ENCODE measurements at places on chromosomes 6 and 20.

GRCh38 chr6:165774903-165775601 lies 112.0 kb upstream of the PDE10A start:
- H3K4me3 ChIP-seq: peak overlapping the region; percentile 3
- H3K36me3 ChIP-seq: no peaks in the 10 kb centered on the region
- peak; percentile 40 for DNase-seq
- no peaks in the 10 kb centered on the region for H3K27me3 ChIP-seq

- H3K27ac ChIP-seq: no peak overlapping the region
- no peak for DNase-seq
- peaks cover 11% of the 10 kb centered on the region for H3K4me1 ChIP-seq
- no peak overlapping the region for H3K4me3 ChIP-seq
These were observed 27.4 kb downstream of the MUC22 start for GRCh38 chr6:31037682-31038081.

- peaks cover 23% of the 10 kb centered on the region for H3K36me3 ChIP-seq
- H3K27ac ChIP-seq: no peak overlapping the region
- H3K27me3 ChIP-seq: no peaks in the 10 kb centered on the region
- DNase-seq: no peak
These were observed 1.8 kb downstream of the RBCK1 start for GRCh38 chr20:409697-410559.

- no peak overlapping the region for H3K4me3 ChIP-seq
- no peak for DNase-seq
- H3K27me3 ChIP-seq: peaks cover 43% of the 10 kb centered on the region
- no peak overlapping the region for H3K27ac ChIP-seq
- H3K36me3 ChIP-seq: no peaks in the 10 kb centered on the region
- H3K4me1 ChIP-seq: no peaks in the 10 kb centered on the region
These were observed 85.4 kb upstream of the FOXQ1 start for GRCh38 chr6:1226277-1227099.

GRCh38 chr20:17965042-17965697 lies 3.4 kb downstream of the SNX5 start:
- peak overlapping the region; percentile 99 for H3K27ac ChIP-seq
- peak overlapping the region; percentile 95 for H3K4me3 ChIP-seq
- H3K4me1 ChIP-seq: peaks cover 92% of the 10 kb centered on the region
- no peak for DNase-seq

GRCh38 chr6:136618086-136618485 lies 67.9 kb upstream of the MAP7 start:
- H3K27ac ChIP-seq: no peak overlapping the region
- no peaks in the 10 kb centered on the region for H3K4me1 ChIP-seq
- peaks cover 37% of the 10 kb centered on the region for H3K36me3 ChIP-seq
- H3K27me3 ChIP-seq: no peaks in the 10 kb centered on the region
- no peak overlapping the region for H3K4me3 ChIP-seq

DNA sequence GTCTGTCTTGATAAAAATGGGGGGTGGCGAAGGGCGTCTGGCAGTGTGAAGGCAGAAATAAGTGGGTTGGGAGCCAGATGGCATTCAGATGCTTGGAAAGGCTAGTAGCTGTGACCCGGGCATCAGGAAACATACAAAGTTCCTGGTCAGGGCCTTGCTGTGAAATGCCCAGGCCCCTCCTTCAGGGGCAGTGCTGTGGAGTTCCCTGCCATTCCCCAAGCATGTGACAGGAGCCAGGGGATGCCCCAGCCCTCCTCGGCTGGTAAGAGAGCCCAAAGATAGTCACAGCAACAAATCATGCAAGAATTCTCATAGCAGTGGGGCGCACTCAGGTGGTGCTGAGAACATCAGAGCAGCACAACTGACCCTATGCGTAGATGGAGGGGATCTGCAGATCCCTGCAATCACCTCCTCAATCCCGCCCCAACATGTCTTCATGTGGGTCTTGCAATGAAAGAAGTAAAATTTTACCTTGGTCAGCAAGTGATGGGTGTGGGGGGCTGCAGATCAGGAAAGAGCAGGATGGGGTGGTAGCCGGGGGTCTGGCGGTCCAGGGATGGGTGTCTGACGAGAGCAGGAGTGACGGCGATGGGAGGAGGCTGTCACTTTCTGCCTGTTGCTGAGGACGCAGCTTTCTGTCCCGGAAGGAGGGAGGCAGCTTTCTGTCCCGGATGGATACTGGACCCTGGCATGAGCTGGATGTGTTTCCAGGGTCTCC lies 39.5 kb downstream of the SLC22A1 start:
- no peaks in the 10 kb centered on the region for H3K4me1 ChIP-seq
- no peak overlapping the region for H3K4me3 ChIP-seq
- H3K27me3 ChIP-seq: peaks cover 19% of the 10 kb centered on the region

DNA sequence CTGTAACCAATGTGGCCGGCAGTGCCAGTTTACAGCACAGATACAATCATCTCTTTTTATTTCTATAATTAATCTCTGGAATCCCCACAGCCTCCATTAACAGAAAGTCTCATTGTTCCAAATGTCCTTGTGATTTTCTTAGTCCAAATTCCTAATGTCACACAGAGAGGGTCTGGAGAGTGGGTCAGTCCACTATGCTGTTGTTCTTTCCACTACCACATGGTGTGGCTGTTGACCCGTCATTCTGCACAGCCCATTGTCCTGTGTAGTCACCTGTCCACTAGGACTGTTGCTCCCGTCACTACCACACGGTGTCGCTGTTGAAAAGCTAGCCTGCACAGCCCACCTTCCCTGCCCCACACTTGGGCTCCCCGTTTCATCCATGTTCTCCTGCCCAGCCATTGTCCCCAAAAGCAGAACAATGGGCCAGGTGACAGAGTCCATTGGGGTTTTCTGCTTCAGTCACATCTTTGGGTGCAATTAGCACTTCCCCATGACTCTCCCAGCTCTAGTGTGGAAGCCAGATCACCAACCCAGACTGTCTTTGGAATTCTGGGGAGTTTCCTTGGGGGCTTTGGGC lies 8.6 kb upstream of the LBP start:
- DNase-seq: no peak
- H3K36me3 ChIP-seq: no peaks in the 10 kb centered on the region
- H3K27ac ChIP-seq: no peak overlapping the region
- H3K4me1 ChIP-seq: peaks cover 4% of the 10 kb centered on the region

DNA sequence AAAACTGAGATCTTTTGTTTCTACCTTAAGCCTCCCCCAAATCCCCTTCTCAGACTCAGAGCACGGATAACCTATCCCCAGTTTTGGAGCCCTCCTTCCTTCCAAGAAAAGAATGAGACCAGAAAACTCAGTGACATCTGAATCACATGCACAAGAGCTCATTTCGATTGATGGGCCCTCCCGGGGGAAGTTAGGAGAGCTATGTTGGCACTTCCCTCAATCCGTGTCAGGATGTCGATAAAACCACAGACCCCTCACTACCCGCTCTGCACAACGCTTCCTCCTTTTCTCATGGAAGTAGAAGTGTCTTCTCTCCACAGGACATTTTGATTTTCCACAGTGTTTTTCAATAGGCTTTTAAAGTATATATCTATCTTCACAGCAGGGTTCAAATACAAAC lies 332.4 kb downstream of the HACE1 start:
- H3K4me3 ChIP-seq: no peak overlapping the region
- no peak for DNase-seq
- H3K36me3 ChIP-seq: no peaks in the 10 kb centered on the region
- H3K27me3 ChIP-seq: peaks cover 4% of the 10 kb centered on the region
- H3K27ac ChIP-seq: no peak overlapping the region
- peaks cover 13% of the 10 kb centered on the region for H3K4me1 ChIP-seq

DNA sequence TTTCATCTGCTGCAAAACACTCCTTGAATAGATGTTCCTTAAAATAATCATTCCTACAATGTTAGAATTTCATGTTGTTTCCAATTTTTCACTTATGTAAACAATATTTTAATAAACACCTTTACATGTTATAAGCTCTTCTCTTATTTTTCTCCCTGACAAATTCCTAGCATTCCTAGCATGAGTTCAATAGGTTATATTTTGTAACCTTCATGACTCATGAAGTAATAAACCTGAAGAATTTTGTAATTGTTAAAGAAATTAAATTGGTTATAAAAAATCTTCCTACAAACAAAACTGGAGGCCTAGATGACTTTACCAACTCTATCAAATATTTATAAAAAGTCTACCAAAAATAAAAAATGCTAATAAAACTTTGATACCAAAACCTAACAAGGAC lies 66.3 kb downstream of the NT5E start:
- no peak for DNase-seq
- H3K27me3 ChIP-seq: no peaks in the 10 kb centered on the region
- no peak overlapping the region for H3K27ac ChIP-seq
- peaks cover 56% of the 10 kb centered on the region for H3K36me3 ChIP-seq
- H3K4me1 ChIP-seq: no peaks in the 10 kb centered on the region
- H3K4me3 ChIP-seq: no peak overlapping the region

- H3K36me3 ChIP-seq: peaks cover 51% of the 10 kb centered on the region
- no peak overlapping the region for H3K27ac ChIP-seq
- DNase-seq: no peak
- H3K4me3 ChIP-seq: no peak overlapping the region
These were observed 44.5 kb upstream of the ALDH8A1 start for GRCh38 chr6:134994431-134994830.

GRCh38 chr20:48659858-48660257 lies 167.9 kb downstream of the PREX1 start:
- no peaks in the 10 kb centered on the region for H3K27me3 ChIP-seq
- H3K27ac ChIP-seq: no peak overlapping the region
- H3K4me1 ChIP-seq: peaks cover 11% of the 10 kb centered on the region
- H3K4me3 ChIP-seq: no peak overlapping the region
- DNase-seq: no peak

- no peak overlapping the region for H3K27ac ChIP-seq
- no peak overlapping the region for H3K4me3 ChIP-seq
- no peaks in the 10 kb centered on the region for H3K27me3 ChIP-seq
- DNase-seq: no peak
These were observed 85.1 kb downstream of the GJA1 start for GRCh38 chr6:121520337-121521163.

GRCh38 chr20:1536893-1537730 lies 20.4 kb downstream of the SIRPD start:
- peaks cover 26% of the 10 kb centered on the region for H3K27me3 ChIP-seq
- peak overlapping the region; percentile 56 for H3K27ac ChIP-seq
- H3K36me3 ChIP-seq: no peaks in the 10 kb centered on the region
- no peaks in the 10 kb centered on the region for H3K4me1 ChIP-seq

- no peak overlapping the region for H3K4me3 ChIP-seq
- no peak for DNase-seq
- no peaks in the 10 kb centered on the region for H3K36me3 ChIP-seq
- H3K4me1 ChIP-seq: peaks cover 15% of the 10 kb centered on the region
These were observed 126.3 kb downstream of the KIF16B start for GRCh38 chr20:16446991-16447390.

- no peak for DNase-seq
- H3K4me1 ChIP-seq: no peaks in the 10 kb centered on the region
- no peaks in the 10 kb centered on the region for H3K36me3 ChIP-seq
- no peak overlapping the region for H3K4me3 ChIP-seq
- no peak overlapping the region for H3K27ac ChIP-seq
- no peaks in the 10 kb centered on the region for H3K27me3 ChIP-seq
These were observed 62.9 kb upstream of the TULP4 start for GRCh38 chr6:158249340-158249836.

GRCh38 chr6:157831018-157831369 lies 7.9 kb downstream of the SNX9 start:
- H3K27me3 ChIP-seq: no peaks in the 10 kb centered on the region
- peaks cover 68% of the 10 kb centered on the region for H3K4me1 ChIP-seq
- no peaks in the 10 kb centered on the region for H3K36me3 ChIP-seq
- H3K27ac ChIP-seq: no peak overlapping the region
- no peak for DNase-seq

DNA sequence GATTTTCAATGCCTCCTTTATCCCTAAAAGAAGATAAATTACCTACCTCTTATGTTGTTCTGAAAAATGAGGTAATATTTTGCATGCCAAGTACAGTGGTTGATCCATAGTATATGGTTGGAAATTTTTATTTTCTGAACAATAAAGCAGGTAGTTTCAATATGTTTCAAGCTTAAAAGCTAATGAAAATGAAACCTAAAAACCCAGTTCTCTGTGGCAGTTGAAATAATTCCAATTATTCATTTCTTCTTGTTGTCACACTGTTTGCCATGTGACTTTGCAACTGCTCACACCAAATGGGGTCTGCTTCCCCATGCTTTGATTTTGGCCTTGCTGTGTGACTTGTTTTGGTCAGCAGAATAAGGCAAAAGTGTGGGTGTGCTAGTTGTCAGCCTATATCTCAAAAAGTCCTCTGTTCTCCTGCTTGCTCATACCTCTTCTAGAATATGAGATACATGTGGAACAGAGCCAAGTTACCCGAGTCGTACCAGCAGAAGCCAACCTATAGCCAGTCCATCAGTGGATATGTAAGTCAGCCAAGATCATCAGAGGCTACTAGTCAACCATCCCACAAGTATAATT lies 197.2 kb upstream of the THEMIS start:
- H3K27ac ChIP-seq: no peak overlapping the region
- no peaks in the 10 kb centered on the region for H3K27me3 ChIP-seq
- no peak overlapping the region for H3K4me3 ChIP-seq

GRCh38 chr6:160996131-160996601 lies 4.6 kb downstream of the MAP3K4 start:
- H3K36me3 ChIP-seq: no peaks in the 10 kb centered on the region
- no peak for DNase-seq
- peaks cover 93% of the 10 kb centered on the region for H3K4me1 ChIP-seq
- H3K27me3 ChIP-seq: no peaks in the 10 kb centered on the region
- H3K27ac ChIP-seq: peak overlapping the region; percentile 45
- H3K4me3 ChIP-seq: no peak overlapping the region

GRCh38 chr6:53869964-53870363 lies 75.2 kb downstream of the LRRC1 start:
- H3K27me3 ChIP-seq: no peaks in the 10 kb centered on the region
- no peak for DNase-seq
- H3K4me1 ChIP-seq: peaks cover 4% of the 10 kb centered on the region
